ENCODE measurements at places on chromosomes 2 and 18.

- DNase-seq: no peak
Measured at GRCh38 chr18:11398625-11399024, 210.8 kb upstream of the SLC35G4 start.

DNA sequence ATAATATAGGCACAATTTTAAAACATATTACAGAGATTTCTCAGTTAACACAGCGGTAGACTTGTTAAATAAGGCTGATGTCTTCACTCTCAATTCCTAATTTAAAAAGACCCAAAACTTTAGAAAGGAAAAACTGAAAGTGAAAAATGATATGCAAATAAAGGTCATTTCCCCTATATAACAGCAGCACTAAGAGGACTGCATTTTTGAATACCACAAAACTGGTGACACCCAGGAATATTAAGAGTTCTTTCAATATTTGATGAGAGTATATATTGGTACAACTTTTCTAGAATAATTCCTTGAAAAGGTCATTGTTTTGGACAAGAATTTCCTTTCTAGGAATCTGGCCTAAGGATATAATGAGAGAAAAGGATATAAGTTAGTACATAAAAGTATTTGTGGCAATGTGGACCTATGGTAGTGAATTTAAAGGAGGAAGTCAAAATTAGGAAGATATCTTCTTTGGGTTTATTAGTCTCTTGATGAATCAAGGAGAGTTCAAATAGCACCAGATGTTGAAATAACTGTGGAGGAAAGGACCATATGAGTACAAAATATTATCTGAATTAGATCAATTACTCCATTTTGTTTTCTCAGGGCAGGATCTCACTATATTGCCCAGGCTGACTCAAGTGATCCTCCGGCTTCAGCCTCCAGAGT is 70.3 kb downstream of the TMEM237 start:
- DNase-seq: no peak

DNA sequence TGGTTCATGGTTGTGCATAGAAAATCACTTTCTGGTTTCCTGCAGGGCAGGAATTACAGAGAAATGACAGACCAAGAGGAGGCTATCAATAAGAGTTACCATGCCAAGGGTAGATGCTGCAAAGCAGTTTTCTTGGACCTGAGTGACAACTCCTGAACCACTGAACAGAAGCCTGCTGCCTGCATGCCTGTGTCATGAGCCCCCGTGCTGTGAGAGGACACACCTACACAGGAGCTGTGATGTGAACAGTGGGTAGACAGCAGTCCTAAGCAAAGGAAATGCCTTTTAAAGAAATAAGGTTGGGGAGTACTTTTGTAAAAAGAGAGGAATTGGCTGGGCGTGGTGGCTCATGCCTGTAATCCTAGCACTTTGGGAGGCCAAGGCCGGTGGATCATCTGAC is 54.2 kb upstream of the CREB1 start:
- no peak for DNase-seq

GRCh38 chr18:59270689-59271257 is 2.5 kb downstream of the RAX start:
- DNase-seq: no peak

DNA sequence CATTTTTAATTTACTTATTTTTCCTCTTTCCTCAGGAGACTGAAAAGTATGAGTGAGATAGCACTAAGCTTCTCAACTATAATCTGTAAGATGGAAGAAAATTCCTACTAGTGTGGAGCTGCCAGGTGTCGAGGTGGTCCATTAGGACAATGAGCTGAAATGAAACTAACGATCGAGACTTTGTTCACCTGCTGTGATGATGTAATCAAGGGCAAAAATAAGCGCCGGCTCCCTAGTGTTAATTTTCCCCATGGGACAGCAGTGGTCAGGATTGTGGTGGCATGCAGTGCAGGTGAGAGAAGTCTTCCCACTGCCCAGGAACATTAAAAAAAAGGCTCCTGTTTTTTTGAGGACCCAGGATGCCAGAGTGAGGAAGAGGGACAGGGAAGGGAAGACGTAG is 859.1 kb upstream of the GCFC2 start:
- no peak for DNase-seq

DNA sequence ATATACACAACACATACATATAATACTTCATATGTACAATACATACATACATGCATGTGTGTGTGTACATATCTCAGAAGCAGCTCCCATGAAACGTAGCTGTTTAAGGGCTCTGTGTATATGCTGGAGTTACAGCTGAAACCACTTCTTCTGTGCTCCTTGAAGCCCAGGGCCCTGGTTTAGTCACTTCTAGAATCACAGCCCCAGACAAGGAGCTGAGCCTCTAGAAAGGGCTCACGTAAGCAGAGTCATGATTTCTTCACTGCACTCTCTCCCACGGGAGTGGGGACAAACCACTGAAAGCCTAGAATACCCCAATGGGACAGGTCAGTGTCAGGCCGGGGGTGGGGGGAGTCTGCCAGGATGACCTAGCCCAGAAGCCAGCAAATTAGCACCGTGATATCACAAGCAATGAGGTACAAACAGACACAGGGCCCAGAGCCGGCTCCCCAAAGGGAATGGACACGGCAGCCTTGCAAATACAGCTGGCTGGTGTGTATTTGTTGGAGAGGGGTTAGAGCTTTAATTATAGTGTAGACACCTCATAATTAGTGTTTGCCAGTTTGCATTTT is 90.3 kb downstream of the C1QL2 start:
- no peak for DNase-seq

- no peak for DNase-seq
Measured at GRCh38 chr2:233462202-233462785, 104.3 kb downstream of the USP40 start.

GRCh38 chr2:172624996-172625395 is 69.1 kb downstream of the PDK1 start:
- DNase-seq: no peak

- DNase-seq: no peak
Measured at GRCh38 chr2:61538920-61539520, 864 bp upstream of the XPO1 start.

GRCh38 chr2:137156221-137156844 is 391.0 kb downstream of the THSD7B start:
- no peak for DNase-seq

GRCh38 chr2:236404346-236404745 is 140.1 kb upstream of the ASB18 start:
- no peak for DNase-seq

DNA sequence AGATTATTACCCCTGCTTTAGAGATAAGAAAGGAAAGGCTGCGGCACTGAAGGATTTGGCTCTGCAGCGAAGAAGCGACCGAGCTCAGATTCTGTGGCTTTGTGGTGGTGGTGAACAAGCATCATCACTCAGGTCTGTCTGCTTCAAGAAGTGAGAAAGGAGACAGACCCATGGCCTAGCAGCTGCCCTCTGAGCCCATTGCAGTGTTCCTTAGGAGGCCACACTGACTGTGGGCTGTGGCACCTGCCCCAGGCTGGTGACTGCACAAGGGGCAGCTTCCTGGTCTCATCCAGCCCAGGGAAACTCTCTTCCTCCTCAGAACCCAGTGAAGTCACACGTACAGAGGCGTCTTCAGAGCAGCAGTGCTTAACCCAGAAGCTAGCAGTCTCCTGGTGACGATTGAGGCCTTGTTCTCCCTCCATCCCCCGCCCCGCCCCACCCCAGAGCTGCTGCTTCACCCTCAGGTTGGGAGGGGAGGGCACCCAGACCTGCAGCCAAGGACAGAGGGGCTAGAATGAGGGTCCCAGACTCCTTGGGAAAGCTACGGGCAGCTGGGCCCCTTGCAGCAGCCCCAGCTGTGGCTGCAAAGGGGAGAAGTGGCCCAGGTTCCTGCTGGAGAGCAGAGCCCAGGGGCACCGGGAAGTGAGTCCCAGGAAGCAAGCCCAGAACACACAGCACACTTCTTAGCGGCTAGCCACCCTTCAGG is 22.2 kb downstream of the BIN1 start:
- no peak for DNase-seq

DNA sequence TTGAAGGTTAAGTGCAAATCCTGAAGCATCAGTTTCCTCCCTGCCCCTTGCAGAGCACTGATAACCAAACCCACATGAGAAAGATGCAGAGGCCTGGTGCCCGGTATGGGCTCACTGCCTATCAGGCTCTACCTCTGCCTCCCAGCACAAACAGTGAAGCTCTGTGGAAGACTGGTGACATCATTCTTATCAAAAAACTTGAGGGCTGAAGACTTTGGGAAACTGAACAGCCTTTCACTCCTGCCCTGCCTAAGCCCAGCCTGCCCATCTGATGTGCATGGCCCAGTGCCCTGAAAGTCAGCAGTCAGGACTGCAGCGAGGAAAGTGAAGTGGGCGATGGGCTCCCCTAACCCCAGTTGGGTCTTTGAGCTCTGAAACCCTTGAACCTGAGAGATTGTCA is 174.8 kb upstream of the ARL4C start:
- DNase-seq: no peak

All from fibroblast of skin of left biceps (primary cell).